ENCODE measurements at places on chromosomes 1 and 21.

- DNase-seq, result no peak
These were observed 22.6 kb upstream of the ASAP3 start for GRCh38 chr1:23506376-23507107.

GRCh38 chr1:180923021-180923841 is 10.5 kb downstream of the KIAA1614 start:
- DNase-seq, result no peak

DNA sequence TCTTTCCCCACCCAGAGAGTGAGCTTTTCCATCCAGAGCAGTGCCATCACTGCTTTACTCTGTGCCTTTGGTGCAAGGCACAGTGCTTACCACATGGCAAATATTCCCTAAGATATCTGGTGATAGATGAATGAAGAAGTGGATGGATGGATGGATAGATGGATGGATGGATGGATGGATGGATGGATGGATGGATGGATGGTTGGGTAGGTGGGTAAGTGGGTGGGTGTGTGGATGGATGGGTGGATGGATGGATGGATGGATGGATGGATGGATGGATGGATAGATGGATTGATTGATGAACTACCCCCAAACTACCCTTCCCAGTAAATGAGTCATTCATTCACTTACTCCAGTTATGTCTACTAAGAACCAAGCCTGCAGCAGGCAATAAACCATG is 42.9 kb upstream of the SLC44A3 start:
- no peak for DNase-seq

- DNase-seq, result no peak
These were observed 14.9 kb downstream of the TRMT13 start for GRCh38 chr1:100147875-100148274.

DNA sequence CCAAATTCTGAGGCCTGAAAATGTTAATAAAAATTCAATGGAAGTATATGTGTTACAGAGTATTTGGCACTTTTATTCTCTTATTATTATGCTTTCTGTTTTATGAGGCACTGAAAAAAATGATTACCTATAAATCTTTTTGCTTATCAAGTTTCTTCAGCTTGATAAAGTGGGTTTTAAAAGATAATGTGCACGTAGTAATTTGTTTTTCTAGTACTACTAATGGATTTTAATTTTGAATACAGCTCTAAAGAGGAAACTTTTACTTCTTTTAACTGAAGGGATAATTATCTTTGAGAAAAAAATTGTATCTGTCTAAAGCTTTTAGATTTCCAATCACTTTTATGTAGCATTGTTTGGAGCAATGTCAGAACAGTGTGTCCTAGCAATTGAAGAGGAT is 211.4 kb upstream of the L1TD1 start:
- no peak for DNase-seq

DNA sequence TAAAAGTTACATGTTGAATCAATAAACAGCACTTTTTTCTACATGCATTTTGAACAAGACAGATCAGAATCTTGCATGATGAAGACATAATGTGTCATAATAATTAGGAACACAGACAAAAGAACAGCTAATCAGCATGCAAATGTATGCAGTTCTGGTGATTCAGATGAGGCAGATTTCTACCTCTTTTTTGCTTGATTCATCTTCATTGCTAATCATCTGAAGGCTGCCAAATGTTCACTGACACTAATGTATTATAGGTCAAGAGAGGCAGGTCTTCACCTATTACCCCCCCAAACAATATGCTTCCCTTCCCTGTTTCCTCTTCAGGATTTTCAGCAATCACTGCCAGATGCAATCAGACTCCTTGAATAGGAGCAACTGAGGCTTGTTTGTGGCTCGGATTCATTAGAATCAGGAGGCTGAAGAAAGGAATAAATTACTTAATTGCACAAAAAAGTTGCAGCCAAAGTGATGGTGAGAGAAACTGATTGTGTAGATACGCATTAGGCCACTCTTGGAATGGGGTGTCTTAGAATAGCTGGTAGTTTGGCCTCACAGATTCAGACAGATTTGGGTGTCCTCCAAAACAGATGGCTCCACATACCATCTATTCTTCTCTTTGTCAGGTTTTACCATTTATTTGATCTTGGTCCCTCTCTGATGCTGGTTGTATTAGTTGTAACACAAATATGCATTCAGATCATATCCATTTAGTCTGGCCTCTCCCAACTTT is 275.4 kb downstream of the RPS6KC1 start:
- no peak for DNase-seq

- DNase-seq, result no peak
These were observed 147.1 kb downstream of the CACNA1E start for GRCh38 chr1:181630398-181630797.

DNA sequence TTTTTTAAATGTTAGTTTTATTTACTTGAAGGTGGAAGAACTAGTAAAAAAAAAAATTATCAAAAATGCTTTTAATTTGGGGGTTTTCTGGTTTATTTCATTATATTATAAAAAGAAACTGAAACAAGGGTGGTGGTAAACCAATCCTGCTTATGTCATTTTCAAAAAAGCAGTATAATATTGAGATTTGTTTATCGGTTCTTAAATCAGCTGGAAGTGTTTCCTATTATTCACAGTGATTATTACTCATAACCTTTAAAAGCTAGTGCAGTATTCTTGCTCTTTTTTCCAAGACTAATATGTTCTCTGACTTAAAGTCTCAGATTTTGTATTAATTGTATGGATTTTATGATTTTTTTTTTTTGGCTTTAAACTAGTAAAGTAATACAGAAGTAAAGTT is 5.4 kb upstream of the LRRC40 start:
- no peak for DNase-seq

DNA sequence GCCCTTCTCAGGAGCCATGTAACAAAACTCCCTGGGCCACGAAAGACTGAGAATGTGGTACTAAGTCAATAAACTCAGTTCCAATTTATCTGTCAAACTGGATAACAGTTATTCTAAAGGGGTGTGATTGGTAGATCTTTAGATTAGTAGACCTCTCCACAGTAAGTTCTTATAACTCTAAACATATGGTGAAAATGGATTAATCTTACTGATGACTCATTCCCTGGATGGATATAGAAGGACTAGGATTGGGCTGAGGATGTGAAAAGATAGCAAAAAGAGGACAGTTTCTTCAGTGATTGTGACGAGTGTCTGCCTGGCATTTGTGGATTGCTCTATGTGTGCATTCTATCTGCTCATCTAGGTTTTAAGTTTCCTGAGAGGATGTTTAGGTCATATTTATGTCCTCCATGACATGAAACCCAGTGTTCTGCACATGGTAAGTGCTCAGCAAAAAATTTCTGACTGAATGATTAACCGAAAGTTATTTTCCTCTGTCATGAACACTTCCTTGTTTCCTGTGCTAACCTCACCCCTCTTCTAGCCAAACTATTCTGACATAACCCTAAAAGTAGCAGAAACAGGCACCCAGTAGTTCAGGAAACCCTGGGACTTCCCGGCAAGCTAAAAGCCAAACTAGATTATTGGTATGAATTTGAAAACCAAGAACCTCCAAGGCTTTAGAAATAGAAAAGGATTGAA is 397.5 kb upstream of the PLXNA2 start:
- DNase-seq, result no peak

DNA sequence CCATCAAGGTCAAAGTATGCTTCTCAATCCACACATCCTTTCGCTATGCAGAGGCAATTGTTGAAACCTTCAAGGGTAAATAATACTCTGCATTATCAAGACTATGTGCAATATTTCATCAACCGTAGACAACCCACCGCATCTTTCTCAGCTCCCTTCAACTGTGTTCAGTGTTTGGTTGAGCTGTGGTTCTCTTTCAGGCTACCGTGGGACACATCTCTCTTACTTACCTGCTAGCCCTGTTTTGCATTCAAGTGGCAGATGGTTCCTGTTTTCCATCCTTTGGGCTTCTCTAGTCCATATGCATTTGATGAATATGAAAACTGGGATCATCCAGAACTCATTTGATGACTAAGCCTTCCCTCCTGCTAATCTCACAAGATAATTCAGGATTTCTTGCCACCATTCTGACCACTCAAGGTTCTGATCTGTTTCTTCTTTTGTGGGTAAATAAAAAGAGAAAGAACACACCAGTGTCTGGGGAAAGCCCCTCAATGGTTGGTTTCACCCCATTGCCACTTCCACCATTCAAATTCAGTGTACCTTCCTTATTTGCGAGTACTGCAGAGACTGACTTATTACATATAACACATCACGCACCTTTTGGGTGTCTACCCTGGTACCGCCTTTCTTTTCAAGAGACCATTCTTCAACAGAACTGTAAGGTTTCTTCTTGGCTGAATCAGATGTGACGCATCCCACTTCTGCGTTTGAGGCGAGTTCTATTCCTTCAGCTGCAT is 61.7 kb downstream of the BACE2 start:
- no peak for DNase-seq

DNA sequence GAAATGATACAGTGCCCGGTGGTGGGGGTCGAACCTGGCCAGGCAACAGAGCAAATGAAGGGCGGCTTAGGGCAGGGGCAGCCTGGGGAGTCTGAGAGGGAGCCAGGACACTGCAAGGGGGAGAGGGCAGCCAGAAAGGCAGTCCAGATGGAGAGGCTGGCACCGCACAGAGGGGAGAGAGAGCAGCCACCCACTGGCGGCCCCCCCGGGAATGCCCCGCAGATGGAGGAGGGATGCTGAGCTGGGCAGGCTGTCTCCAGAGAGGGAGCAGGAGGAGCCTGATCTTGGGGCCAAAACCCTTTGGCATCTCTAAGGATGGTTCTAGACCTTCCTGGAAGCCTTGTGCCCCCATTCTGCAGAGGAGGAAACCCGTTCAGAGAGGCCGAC is 112.3 kb downstream of the LACTBL1 start:
- DNase-seq, result no peak

- DNase-seq, result no peak
These were observed 3.0 kb upstream of the IPP start for GRCh38 chr1:45753248-45754037.

DNA sequence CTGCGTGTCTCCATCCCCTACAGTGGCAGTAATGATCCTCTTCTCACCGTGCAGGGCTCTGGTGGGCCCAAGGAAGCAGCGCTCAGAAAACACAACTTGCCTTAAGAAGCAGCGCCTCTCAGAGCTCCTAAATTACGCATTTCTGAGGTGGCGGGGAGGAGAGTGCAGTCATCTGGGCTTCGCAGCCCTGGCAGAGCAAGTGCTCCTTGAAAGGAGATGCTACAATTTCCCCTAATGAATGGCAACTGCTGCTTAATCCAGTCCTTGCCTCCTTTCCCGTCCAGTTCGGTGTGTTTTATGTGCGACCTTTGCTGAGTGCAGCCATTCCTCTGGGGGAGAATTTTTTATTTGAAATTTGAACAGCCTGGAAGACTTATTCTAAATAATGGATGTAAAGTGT is 287.3 kb downstream of the PTPRU start:
- no peak for DNase-seq

DNA sequence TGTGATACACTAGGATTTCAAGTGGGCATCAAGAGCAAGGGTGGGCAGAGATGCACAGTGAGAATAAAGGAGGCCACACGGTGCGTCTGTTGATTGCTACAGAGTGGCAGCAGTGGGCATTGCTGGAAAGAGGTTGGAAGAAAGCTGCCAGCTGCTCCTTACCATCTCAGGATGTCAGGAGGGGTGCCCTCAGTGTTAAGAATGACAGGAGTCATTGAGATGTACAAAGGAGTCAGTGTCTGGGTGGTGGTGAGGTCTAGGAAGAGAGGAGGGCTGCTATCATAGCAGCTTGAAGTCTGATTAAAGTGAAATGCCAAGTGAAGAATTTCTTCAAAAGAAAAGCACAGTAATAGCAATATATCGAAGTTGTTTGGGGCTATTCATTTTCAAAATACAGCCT is 992.7 kb downstream of the TTLL7 start:
- no peak for DNase-seq

- no peak for DNase-seq
These were observed 367.0 kb upstream of the NEGR1 start for GRCh38 chr1:72649211-72649888.

- no peak for DNase-seq
These were observed 106.7 kb upstream of the NRIP1 start for GRCh38 chr21:15171546-15171945.

GRCh38 chr1:7481194-7481593 is 289.9 kb upstream of the VAMP3 start:
- no peak for DNase-seq

- DNase-seq, result no peak
These were observed 16.6 kb upstream of the LEMD1 start for GRCh38 chr1:205438213-205439158.

- no peak for DNase-seq
These were observed at the start of gene ASAP3 for GRCh38 chr1:23483321-23484252. ASAP3 (minus strand) TSS chr1:23484179; CDS start chr1:23484133, 46 bp downstream.

DNA sequence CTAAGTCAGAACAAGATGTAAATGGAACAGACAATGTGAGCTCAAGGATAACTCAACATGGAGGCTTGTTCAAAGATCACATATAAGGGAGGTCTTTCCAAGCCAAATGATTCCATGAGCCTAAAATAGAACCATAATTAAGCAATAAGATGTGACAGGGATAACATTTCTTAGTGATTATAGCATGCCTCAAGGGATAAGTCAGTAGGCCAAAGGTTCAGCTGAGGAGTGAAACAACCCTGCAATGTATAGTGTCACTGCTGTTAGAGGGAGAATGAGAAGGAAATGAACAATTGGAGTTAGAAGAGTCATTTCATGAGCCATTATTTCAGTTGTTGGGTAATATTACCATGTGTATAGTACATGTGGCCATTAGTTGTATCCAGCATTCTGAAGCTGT is 25.0 kb downstream of the GORAB start:
- no peak for DNase-seq

GRCh38 chr1:17118706-17119075 is 560 bp downstream of the PADI2 start:
- DNase-seq, result no peak

All from stimulated activated naive CD4-positive, alpha-beta T cell treated with Interleukin-2 at 50 U/mL for 16 hours (primary cell).